ENCODE measurements at places on chromosomes 1 and 21. TPM values are rescaled to one million over a fixed set of nuclear protein-coding genes. Genes with fewer than 3 reads are reported as not detected.
A peak's percentile ranks its signal among the peaks of the same experiment; 100 is the strongest.

KAZN gene
- 29.5 TPM for total RNA-seq

LAMTOR5 gene
- 66.5 TPM for total RNA-seq

- H3K27me3 ChIP-seq = no peaks in the 10 kb centered on the region
- no peaks in the 10 kb centered on the region for H3K36me3 ChIP-seq
- no peak for DNase-seq
- H3K4me1 ChIP-seq = peaks cover 20% of the 10 kb centered on the region
- H3K27ac ChIP-seq = no peak overlapping the region
These were observed 24.6 kb downstream of the KAZN start for GRCh38 chr1:14623090-14623489.

DNA sequence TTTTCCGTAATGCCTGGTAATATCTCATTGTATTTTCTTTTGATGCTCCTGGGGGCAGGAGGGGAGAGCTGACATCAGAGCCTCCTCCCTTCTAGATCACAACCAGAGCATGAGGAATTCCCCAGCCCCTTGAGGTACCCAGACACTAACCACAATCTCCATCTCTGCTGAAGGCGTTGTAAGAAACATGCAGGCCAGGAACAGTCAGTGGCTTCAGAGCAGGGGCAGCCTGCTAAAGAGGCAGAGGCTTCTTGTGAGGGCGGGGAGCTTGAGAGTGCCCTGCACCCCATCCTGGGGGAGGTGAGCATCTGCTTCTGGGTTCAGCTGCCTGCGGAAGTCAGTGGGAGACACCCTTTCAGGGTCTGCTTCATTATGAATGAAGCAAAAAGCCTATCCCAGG is 19.0 kb downstream of the MAPKAPK2 start:
- H3K27ac ChIP-seq = no peak overlapping the region
- no peaks in the 10 kb centered on the region for H3K36me3 ChIP-seq
- no peak for DNase-seq
- H3K27me3 ChIP-seq = no peaks in the 10 kb centered on the region
- no peak overlapping the region for H3K4me3 ChIP-seq

- DNase-seq = no peak
- no peaks in the 10 kb centered on the region for H3K36me3 ChIP-seq
- H3K27me3 ChIP-seq = no peaks in the 10 kb centered on the region
- peak overlapping the region; percentile 62 for H3K27ac ChIP-seq
- H3K4me3 ChIP-seq = no peak overlapping the region
- H3K4me1 ChIP-seq = peaks cover 42% of the 10 kb centered on the region
These were observed 57.6 kb downstream of the ABCA4 start for GRCh38 chr1:94063379-94063778.

DNA sequence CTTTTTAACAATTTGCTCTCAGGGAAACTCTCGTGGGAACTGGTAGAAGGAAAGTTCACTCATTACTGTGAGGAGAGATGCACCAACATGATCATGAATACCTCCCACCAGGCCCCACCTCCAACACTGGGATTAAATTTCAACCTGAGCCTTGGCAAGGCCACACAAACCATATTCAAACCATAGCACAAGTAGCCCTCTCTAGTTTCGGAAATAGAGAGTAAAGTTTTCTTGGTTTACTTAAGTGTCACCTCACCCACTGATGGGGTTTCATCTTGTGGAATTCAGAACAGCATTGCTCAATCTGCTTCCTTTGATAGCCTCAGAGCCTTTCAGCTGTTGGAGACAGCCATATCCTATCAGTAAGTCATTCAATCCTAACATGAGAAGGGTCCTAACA is 25.5 kb upstream of the CCSAP start:
- no peaks in the 10 kb centered on the region for H3K36me3 ChIP-seq
- no peak overlapping the region for H3K27ac ChIP-seq
- DNase-seq = no peak

DNA sequence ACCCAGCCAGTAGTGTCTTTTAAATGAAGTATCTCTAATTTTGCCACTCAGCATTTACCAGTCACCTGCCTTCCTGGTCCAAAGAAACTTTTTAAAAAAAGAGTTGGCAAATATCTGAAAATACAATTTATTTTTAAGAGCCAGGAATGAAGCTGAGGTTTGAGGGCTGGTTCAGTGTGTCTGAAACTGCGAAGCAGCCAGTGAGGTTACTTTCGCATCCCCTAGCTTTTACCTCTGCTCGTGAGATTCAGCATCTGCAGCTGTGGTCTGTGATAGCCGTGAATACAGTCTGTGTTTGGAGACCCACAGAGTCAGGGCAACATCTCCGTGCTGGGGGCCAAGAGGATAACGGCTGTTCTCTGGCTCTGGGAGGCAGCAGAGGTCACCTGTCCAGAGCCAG is 21.3 kb upstream of the KCNAB2 start:
- H3K27me3 ChIP-seq = no peaks in the 10 kb centered on the region
- H3K4me3 ChIP-seq = no peak overlapping the region
- no peaks in the 10 kb centered on the region for H3K36me3 ChIP-seq
- no peak overlapping the region for H3K27ac ChIP-seq
- no peak for DNase-seq
- peaks cover 14% of the 10 kb centered on the region for H3K4me1 ChIP-seq

DNA sequence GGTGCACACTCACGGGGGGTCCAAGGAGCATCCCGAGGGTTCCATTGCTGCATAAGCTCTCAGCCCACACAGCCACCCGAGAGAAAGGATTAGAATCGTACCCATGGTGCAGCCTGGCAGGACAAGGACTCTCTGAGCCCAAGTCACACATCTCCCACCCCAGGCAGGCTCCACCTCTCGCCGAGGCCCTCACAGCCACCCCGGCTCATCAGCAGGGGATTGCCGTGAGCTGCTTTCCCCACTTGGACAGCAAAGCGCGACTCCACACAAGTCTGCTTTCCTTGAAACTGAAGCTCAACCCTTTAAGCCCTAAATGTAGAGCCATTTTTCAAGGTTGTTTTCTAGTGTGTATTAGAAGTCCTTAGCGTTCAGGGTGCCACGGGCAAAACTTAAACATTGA is 306.4 kb upstream of the VAMP3 start:
- no peaks in the 10 kb centered on the region for H3K27me3 ChIP-seq
- H3K4me3 ChIP-seq = no peak overlapping the region
- DNase-seq = no peak

GRCh38 chr1:200359610-200360163 is 50.1 kb downstream of the ZNF281 start:
- H3K36me3 ChIP-seq = no peaks in the 10 kb centered on the region
- no peaks in the 10 kb centered on the region for H3K4me1 ChIP-seq
- H3K4me3 ChIP-seq = no peak overlapping the region
- DNase-seq = no peak
- H3K27ac ChIP-seq = no peak overlapping the region
- H3K27me3 ChIP-seq = no peaks in the 10 kb centered on the region

GRCh38 chr21:40243685-40244084 is 376.4 kb downstream of the PCP4 start:
- no peaks in the 10 kb centered on the region for H3K27me3 ChIP-seq
- H3K4me1 ChIP-seq = no peaks in the 10 kb centered on the region
- H3K36me3 ChIP-seq = no peaks in the 10 kb centered on the region
- no peak overlapping the region for H3K27ac ChIP-seq
- H3K4me3 ChIP-seq = no peak overlapping the region

DNA sequence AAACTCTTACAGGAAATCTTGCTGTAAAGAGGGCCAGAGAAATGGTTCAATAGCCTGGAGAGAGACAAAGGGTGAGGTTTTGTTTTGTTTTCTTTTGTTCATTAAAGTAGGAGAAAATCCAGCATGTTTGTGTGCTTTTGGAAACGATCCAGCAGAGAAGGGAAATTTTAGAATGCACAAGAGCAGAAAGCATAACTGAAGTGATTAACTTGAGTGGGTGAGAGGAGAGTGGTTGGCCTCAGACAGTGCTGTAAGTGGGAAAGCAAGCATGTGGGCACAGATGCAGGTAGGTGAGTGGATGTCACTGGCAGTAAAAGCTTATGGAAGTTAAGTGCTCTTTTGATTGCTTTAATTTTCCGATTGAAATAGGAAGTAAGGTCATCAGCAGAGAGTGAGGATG is 50.2 kb downstream of the EEIG2 start:
- peaks cover 12% of the 10 kb centered on the region for H3K4me1 ChIP-seq
- H3K27me3 ChIP-seq = no peaks in the 10 kb centered on the region
- H3K27ac ChIP-seq = no peak overlapping the region
- DNase-seq = no peak
- H3K36me3 ChIP-seq = no peaks in the 10 kb centered on the region

GRCh38 chr1:22428672-22429071 is 23.0 kb upstream of the ZBTB40 start:
- no peak overlapping the region for H3K27ac ChIP-seq
- peak overlapping the region; percentile 15 for H3K4me3 ChIP-seq
- H3K4me1 ChIP-seq = no peaks in the 10 kb centered on the region
- no peaks in the 10 kb centered on the region for H3K27me3 ChIP-seq

- no peaks in the 10 kb centered on the region for H3K27me3 ChIP-seq
- no peaks in the 10 kb centered on the region for H3K4me1 ChIP-seq
- peak; percentile 55 for DNase-seq
- H3K27ac ChIP-seq = no peak overlapping the region
These were observed 279.0 kb downstream of the MATN1 start for GRCh38 chr1:30444401-30444800.

- H3K36me3 ChIP-seq = peaks cover 10% of the 10 kb centered on the region
- H3K4me1 ChIP-seq = no peaks in the 10 kb centered on the region
- DNase-seq = no peak
- H3K4me3 ChIP-seq = no peak overlapping the region
These were observed 45.5 kb downstream of the PRDM15 start for GRCh38 chr21:41833497-41834115.

GRCh38 chr1:171432473-171432872 is 52.9 kb upstream of the PRRC2C start:
- H3K4me3 ChIP-seq = no peak overlapping the region
- no peak for DNase-seq
- H3K36me3 ChIP-seq = no peaks in the 10 kb centered on the region
- H3K27me3 ChIP-seq = no peaks in the 10 kb centered on the region
- peaks cover 10% of the 10 kb centered on the region for H3K4me1 ChIP-seq

DNA sequence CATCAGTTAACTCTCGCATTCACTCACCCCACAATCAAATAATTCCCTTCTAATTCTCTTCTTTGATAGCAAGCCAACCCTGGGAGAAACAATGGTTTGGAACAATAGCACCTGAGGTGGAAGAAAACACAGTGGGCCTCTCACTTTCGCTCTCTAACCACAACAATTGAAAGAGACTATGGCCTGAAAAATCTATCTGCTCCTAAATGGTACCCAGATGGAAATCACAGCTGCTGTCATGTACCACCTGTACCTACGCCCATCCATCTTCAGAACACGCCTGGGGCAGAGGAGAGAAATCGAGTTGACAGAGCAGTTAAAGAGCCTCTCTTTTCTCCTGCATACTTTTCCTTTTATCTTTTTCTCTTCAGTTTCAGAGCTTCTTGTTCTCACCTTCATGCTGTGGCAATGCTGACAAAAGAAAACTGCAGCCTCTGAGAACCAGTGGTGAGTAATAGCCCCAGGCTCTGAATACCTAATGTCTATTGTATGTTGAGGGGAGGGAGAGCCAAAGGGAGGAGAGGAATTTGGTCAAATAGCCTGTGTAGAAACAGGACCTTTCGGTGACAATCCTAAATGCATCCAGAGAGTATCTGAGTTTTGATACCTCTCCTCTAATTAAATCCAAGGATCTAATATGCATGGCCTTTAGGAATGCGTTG is 57.7 kb downstream of the ZC3H11B start:
- no peak for DNase-seq
- no peaks in the 10 kb centered on the region for H3K27me3 ChIP-seq
- H3K4me1 ChIP-seq = peaks cover 10% of the 10 kb centered on the region
- peak overlapping the region; percentile 24 for H3K27ac ChIP-seq

GRCh38 chr1:40004857-40005256 is 35.7 kb upstream of the CAP1 start:
- H3K27me3 ChIP-seq = no peaks in the 10 kb centered on the region
- no peaks in the 10 kb centered on the region for H3K36me3 ChIP-seq
- no peaks in the 10 kb centered on the region for H3K4me1 ChIP-seq
- no peak overlapping the region for H3K4me3 ChIP-seq

DNA sequence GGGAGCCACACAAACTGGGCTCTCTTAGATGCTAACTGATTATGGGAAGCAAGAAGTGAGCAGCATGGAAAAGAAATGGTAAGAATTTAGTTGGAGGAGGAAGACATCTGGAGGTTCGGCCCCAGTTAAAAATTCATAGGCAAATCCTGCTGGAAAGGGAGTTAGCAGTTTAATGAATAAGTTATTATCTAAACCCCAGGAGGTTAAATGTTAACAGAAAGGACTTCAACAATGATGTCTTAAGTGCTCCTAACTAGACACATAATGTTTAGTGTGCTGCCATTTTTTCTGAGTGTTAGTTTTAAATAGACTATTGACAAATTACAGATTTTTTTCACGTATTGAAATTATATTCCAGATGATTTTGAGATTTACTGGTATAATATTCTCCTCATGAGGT is 1265.3 kb upstream of the ADGRL2 start:
- no peaks in the 10 kb centered on the region for H3K27me3 ChIP-seq
- H3K4me3 ChIP-seq = no peak overlapping the region
- H3K27ac ChIP-seq = no peak overlapping the region
- H3K4me1 ChIP-seq = no peaks in the 10 kb centered on the region
- no peak for DNase-seq
- no peaks in the 10 kb centered on the region for H3K36me3 ChIP-seq

- no peak overlapping the region for H3K27ac ChIP-seq
- no peaks in the 10 kb centered on the region for H3K36me3 ChIP-seq
- no peak for DNase-seq
- H3K4me3 ChIP-seq = no peak overlapping the region
- H3K4me1 ChIP-seq = no peaks in the 10 kb centered on the region
These were observed 77.7 kb downstream of the ST6GALNAC5 start for GRCh38 chr1:76944942-76945341.

GRCh38 chr1:247281001-247281574 is 25.2 kb downstream of the VN1R5 start:
- no peaks in the 10 kb centered on the region for H3K36me3 ChIP-seq
- H3K4me1 ChIP-seq = no peaks in the 10 kb centered on the region
- peak; percentile 77 for DNase-seq
- H3K4me3 ChIP-seq = no peak overlapping the region

DNA sequence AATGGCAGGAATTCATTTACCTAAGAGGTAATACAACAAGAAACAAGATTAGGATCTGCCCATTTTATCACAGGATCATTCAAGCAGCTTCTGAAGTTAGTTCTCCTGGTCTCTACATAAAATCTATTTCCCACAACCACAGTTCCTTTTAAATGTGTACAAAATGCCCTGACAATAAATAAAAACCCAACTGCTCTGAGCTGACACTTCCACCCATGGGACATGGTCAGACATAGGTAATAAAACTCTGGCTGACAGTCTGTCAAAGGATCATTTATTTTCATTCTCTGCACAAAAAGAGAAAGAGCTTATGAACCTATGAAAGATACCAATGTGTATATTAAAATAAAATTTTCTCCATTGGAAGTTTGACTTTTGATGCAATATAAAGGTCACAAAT is 145.4 kb upstream of the PALMD start:
- no peaks in the 10 kb centered on the region for H3K36me3 ChIP-seq
- H3K27ac ChIP-seq = no peak overlapping the region
- DNase-seq = no peak
- H3K27me3 ChIP-seq = no peaks in the 10 kb centered on the region
- no peak overlapping the region for H3K4me3 ChIP-seq

DNA sequence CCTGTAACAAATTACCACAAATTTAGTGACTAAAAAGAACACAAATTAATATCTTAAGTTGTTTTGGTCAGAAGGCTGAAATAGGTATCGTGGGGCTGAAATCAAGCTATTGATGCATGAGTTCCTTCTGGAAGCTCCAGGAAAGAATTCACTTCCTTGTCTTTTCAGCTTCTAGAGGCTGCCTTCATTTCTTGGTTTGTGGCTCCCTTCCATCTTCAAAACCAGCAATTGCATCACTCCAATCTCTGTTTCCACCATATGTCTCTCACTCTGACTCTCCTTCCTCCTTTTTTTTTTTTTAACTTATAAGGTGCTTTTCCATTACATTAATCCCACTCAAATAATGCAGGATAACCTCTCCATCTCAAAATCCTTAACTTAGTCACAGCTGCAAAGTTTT is 78.4 kb downstream of the OLFM3 start:
- no peaks in the 10 kb centered on the region for H3K36me3 ChIP-seq
- no peaks in the 10 kb centered on the region for H3K4me1 ChIP-seq
- DNase-seq = no peak
- H3K27ac ChIP-seq = no peak overlapping the region

Data from vagina (tissue), 2 donors.